Activated CD4-positive, alpha-beta memory T cell treated with anti-CD3 and anti-CD28 coated beads, Interleukin-2, amount 10 ng/mL, durations not matched to agents 7 days and 5 days (primary cell): ENCODE measurements at places on chromosomes 2 and 18. TPM values are rescaled to one million over a fixed set of nuclear protein-coding genes. Genes with fewer than 3 reads are reported as not detected.

DNA sequence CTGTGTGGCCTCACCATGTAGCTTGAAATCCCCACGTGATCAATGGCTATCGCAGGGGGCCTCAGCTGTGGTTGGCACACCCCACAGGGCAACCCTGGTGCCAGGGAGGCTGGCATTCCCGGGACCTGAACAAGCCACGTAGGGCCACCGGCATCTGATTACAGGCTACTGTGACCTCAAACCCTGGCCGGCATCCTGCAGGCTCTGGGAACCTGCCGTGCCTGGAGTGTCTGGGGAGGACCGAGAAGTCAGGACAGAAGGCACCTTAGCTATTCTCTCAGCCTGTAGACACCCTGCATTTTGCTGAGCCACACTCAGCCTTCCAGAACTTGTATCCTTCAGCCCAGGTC, 213.0 kb downstream of the GLI2 start:
- no peak for DNase-seq

DNA sequence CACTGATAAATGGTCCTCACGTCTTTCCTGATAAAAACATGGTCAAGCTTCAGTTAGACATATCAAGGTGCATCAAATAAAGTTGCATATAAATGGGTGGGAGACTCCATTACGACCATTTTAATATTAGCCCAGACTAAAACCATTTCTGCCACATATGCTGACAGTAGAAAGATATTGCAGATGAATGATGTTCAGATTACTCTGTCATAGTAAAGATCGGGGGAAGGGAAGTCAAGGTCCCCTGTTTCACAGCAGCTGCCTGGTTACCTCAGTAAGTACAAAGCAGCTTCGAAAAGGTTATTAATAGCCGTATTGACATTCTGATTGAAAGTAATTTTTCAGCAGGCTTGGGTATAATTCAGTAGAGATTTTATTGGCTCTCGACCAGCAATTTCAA, 927.7 kb upstream of the CDH2 start:
- DNase-seq = no peak

GRCh38 chr2:60549928-60550177, 3.6 kb downstream of the BCL11A start:
- no peak for DNase-seq

DNA sequence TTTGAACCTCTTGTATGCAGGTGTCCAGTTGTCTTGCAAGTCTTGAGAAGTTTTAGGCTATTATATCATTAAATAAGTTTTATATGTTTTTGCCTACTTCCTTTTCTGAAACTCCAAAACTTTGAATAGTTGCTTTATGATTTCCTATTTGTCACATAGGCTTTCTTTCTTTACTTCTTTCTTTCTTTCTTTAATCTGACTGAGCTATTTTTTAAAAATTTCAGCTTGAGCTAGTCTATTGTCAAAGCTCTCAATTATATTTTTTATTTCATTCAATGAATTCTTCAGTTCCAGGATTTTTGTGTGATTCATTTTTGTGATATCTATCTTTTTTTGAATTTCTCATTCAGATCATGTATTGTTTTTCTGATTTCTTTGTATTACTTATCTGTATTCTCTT, 102.1 kb upstream of the TMEM178A start:
- no peak for DNase-seq

DNA sequence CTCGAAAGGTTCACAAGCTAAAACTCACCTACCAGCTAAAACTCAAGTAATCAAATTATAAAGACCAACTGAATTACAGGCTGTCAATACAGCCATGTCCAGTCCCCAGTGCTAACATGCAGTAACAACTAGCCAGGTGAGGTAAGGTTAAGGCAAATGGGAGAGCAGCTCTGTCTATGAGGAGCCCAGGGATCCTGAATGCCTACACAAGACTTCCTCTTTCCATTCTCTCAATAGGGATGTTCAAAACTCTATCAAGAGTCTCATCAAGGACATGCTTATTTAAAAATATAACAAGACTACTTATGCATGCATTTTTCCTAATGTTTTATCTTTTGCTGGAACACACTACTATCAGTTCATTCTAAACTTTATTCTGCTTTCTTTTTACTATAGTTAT, 20.4 kb downstream of the REV1 start:
- no peak for DNase-seq

DNA sequence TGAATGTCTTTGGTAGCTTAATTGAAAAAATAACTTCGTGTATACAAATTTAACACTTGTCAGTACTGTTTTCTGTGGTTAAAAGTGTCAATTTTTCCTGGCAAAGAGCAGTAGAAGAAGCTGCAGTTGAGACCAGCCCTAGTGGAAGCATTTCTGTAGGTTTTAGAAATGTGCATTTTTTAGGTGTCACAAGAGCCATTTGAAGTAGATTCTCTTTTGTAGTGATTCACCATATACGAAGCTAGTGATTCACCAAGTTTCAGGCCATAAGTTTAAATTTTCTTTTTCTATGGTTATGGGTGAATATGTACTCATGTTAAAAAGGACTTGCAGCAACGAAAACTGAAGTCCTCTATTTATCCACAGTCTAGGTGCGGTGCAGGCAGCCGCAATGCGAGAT, 4.2 kb downstream of the NABP1 start:
- no peak for DNase-seq

GRCh38 chr18:47915930-47916329, 14.5 kb downstream of the SMAD2 start:
- DNase-seq = no peak

GRCh38 chr2:8197101-8197500, 484.8 kb upstream of the ID2 start:
- DNase-seq = no peak

DNA sequence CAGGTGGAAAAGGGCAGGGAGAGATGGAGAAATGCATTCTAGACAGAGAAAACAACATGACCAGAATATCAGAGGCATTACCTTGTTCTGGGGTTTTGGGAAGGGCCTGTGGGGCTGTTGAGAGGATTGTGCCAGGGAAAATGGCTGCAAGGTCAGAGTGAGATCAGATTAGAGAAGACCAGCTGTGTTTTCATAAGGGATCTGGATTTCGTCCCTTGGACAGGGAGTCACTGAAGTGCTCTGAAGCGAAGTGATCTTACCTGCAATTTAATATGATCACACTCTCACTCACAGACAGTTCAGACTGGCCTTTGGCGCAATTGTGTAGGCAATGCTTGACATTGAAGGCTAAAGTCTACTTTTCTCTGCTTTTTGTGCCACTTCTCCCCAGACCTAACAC, 20.3 kb upstream of the REG3G start:
- no peak for DNase-seq

TLX2 gene
- 2.6 TPM for total RNA-seq

TANC1 gene
- 0.48 TPM for total RNA-seq

DNA sequence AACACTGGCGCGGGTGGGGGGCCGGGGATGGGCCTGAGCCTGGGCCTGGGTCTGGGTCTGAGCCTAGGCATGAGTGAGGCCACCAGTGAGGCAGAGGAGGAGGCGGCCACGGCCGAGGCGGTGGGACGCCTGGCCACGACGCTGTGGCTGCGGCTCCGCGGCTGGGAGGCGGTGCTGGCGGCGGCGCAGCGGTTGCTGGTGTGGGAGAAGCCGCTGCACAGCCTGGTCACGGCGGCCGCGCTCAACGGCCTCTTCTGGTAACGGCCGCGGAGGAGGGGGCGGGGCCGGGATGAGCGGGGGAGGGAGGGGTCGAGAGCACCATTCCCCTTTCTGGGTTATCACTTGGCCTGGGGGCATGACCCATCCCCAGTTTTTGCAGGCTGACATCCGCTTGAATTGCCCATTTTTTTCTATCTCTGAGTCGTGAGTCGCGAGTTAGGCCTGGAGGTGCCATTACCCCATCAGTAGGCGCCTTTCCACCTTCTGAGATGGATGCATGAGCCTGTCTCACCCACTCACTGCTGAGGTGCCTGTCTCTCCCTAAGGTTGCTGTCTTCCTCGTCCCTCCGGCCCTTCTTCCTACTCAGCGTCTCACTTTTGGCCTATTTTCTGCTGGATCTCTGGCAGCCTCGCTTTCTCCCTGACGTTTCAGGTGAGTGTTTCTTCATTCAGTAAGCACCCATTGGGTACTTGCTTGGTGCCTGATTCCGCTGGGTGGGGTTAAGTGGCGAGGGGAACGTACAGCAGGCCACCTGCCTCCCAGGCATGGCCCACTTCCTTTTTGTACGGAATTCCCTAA, 501 bp downstream of the RETREG2 start:
- peak; percentile 57 for DNase-seq

DNA sequence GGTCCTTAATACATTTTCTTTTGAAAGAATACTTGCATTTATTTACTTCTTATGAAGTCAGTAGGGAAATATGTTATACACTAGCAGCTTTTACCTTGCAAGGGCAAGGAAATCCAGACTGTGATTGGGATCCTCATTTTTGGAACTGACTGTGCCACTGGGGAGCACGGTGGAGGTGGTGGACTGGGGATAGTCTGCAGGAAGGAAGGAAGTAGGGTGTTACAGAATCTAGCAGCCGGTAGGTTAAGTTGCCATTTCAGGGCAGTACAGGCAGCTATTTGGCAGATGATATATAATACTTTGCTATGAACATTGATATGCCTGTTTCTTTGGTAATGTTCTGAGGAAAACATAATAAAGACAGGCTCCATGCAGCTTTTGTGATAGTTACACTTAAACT, 238.3 kb downstream of the PHLPP1 start:
- DNase-seq = no peak

DNA sequence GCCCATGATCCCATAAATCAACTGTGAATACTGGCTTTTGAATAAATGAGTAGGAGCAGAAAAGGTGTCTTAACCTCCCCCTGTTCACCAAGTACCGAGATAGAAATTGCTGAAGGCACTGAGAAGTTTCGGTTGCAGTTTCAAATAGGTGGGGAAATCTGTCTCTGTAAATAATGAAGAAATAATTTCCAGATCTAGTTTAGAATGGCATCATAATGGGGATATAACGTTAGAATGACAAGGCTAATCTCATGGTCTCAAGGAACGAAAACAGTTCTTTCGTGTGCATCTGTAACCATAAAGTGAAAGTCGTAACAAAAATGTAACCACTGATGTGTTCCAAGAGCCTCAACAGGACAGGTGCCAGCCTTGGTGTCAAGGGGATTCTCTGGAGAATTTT, 49.9 kb upstream of the TMEM18 start:
- no peak for DNase-seq

GRCh38 chr18:323253-323622, 55.4 kb upstream of the THOC1 start:
- DNase-seq = no peak

DNA sequence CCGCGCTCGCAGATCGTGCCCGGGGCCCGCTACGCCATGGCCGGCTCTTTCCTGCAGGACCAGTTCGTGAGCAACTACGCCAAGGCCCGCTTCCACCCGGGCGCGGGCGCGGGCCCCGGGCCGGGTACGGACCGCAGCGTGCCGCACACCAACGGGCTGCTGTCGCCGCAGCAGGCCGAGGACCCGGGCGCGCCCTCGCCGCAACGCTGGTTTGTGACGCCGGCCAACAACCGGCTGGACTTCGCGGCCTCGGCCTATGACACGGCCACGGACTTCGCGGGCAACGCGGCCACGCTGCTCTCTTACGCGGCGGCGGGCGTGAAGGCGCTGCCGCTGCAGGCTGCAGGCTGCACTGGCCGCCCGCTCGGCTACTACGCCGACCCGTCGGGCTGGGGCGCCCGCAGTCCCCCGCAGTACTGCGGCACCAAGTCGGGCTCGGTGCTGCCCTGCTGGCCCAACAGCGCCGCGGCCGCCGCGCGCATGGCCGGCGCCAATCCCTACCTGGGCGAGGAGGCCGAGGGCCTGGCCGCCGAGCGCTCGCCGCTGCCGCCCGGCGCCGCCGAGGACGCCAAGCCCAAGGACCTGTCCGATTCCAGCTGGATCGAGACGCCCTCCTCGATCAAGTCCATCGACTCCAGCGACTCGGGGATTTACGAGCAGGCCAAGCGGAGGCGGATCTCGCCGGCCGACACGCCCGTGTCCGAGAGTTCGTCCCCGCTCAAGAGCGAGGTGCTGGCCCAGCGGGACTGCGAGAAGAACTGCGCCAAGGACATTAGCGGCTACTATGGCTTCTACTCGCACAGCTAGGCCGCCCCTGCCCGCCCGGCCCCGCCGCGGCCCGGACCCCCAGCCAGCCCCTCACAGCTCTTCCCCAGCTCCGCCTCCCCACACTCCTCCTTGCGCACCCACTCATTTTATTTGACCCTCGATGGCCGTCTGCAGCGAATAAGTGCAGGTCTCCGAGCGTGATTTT, 7.6 kb downstream of the TBR1 start:
- DNase-seq = no peak

DNA sequence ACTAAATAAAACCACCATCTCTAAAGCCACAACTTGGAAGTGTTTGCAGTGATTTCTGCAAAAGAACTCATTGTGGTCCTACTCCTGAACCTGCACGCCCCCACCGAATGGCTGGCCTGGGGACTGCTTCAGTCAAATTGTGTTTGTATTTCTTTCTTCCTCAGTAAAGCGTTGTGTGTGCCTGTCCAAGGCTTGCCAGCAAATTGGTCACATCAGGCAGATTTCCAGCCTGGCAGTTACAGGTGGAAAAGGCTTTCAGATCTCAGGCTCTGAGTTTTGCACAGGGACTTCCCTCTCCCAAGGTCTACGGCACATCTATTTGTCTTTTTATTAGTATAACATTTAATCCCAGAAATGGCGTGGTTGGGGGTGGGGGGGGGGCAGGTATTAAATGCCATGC, 54.0 kb upstream of the NOSTRIN start:
- no peak for DNase-seq

STON1 gene
- total RNA-seq = 3.0 TPM

- no peak for DNase-seq
Observed at GRCh38 chr2:42342795-42343241, 18.2 kb downstream of the COX7A2L start.

IL1A gene
- total RNA-seq = 5.4 TPM

- no peak for DNase-seq
Observed at GRCh38 chr18:23178661-23179081, 43.4 kb downstream of the CABLES1 start.

DNA sequence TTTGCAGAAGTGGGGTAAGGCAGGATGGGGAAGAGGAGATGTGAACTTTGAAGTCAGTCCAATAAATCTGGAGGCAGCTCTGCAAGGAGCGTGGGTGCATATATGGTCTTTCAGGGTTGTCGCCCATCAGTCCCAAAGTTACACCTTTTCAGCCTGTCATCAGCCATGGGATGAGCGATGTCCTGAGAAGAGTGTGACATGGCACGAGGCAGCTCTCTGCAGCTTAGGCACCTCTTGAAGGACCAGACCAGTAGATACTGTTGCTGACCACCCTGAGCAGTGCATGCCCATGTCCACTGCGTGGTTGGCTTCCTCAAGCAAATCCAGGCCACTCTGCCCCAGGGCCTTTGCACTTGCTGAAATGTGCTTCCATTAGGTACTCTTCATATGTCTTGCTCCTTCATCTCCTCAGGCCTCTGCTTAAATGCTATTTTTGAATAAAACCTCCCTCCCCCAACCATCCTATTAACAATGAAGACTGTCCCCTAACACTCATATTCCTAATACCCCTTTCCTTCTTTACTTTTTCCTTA, 171.7 kb downstream of the ACTR3 start:
- DNase-seq = no peak

DNA sequence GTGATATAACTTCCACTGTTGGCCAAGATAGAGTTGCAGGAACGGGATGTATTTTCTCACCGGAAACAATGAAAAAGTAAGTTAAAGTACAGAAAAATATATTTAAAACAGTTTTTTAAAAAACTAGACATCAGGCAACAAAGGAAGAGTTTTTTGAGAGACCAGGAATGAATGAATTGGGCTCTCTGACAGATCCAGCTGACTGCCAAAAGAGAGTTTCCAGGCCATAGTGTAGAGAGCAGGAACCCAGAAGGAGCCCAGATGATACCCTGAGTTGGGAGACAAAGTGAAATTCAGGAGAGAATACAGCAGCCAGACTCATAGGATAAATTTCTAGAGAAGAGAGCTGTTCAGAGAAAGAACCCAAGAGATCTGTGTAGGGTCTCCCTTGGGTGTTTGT, 362.6 kb upstream of the SMIM21 start:
- DNase-seq = no peak

FIGN gene
- not detected for total RNA-seq

GCG gene
- not detected for total RNA-seq
